ENCODE measurements at places on chromosomes 7 and 10.

DNA sequence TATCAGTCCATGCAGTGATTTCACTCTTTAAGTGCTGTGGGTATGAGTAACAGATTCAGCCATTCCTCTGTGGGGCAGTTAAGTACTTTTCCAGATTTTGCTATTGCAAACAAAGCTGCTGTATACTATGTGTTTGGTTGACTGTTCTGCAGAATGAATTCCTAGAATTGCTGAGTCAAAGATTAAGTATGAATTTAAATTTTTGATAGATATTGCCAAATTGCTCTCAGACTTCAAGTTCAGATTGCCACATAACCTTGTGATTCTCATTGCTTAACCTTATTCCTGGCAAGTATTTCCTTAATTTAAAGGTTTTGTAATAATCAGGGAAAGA, 21.6 kb upstream of the SAR1A start:
- no peaks in the 10 kb centered on the region for H3K36me3 ChIP-seq
- no peak overlapping the region for H3K4me3 ChIP-seq
- H3K27me3 ChIP-seq: no peaks in the 10 kb centered on the region
- H3K4me1 ChIP-seq: peaks cover 25% of the 10 kb centered on the region

DNA sequence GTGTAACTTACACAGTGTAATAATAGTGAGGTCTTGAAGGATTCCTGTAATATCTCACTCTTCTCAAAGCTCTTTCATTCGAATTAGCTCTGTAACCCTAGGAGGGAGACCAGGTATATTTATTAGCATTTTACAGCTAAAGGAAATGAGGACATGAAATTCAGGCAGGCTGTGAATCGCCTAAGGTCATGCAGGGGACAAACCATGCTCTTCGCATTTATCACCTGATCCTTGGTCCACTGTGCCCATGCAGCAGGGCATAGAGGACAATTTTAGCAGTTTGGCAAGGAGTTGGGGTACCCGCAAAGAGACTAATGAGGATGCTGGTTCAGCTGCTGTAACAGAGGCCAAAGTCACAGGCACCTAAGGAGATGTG, 14.8 kb upstream of the LAMB1 start:
- H3K27ac ChIP-seq: no peak overlapping the region
- peaks cover 21% of the 10 kb centered on the region for H3K4me1 ChIP-seq
- DNase-seq: no peak
- no peak overlapping the region for H3K4me3 ChIP-seq
- H3K36me3 ChIP-seq: no peaks in the 10 kb centered on the region

- no peak for DNase-seq
- H3K27me3 ChIP-seq: no peaks in the 10 kb centered on the region
- no peak overlapping the region for H3K4me3 ChIP-seq
- H3K36me3 ChIP-seq: no peaks in the 10 kb centered on the region
- H3K4me1 ChIP-seq: no peaks in the 10 kb centered on the region
- no peak overlapping the region for H3K27ac ChIP-seq
Measured at GRCh38 chr10:104981995-104982394, 340.9 kb downstream of the SORCS3 start.

GRCh38 chr10:123665491-123666286, 466 bp upstream of the GPR26 start:
- no peak for DNase-seq
- H3K4me1 ChIP-seq: no peaks in the 10 kb centered on the region
- peaks cover 79% of the 10 kb centered on the region for H3K27me3 ChIP-seq
- no peak overlapping the region for H3K27ac ChIP-seq
- H3K4me3 ChIP-seq: no peak overlapping the region

- H3K36me3 ChIP-seq: no peaks in the 10 kb centered on the region
- peaks cover 40% of the 10 kb centered on the region for H3K4me1 ChIP-seq
- no peak overlapping the region for H3K4me3 ChIP-seq
- DNase-seq: no peak
Measured at GRCh38 chr7:141441837-141442627, 109.2 kb upstream of the AGK start.

DNA sequence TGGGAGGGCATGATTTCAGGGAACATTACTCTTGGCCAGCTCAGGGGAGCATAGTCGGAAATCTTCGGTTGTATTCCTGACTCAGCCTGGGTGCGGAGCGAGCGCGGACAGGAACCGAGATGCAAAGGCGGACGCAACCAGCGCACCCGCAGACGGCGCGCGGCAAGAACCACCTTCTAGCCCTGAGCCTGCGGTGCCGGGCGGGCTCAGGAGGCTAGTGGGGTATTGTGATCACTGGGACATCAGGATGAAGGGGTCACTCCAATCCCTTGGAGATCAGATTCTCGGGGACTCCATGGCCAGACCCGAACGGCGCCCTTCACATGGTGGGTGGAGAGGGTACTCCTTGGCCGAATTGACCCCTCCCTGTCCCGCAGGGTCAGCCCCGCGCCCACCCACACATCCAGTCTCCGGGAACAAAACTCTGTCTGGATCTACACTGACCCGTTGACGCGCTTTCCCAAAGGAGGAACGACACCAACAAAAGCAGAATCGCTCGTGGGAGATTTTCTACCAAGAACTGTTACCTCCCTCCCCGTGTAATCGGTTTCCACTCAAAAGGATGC, 730.5 kb downstream of the ZWINT start:
- H3K36me3 ChIP-seq: no peaks in the 10 kb centered on the region
- peak overlapping the region; percentile 70 for H3K4me3 ChIP-seq
- H3K4me1 ChIP-seq: peaks cover 31% of the 10 kb centered on the region
- H3K27ac ChIP-seq: no peak overlapping the region

DNA sequence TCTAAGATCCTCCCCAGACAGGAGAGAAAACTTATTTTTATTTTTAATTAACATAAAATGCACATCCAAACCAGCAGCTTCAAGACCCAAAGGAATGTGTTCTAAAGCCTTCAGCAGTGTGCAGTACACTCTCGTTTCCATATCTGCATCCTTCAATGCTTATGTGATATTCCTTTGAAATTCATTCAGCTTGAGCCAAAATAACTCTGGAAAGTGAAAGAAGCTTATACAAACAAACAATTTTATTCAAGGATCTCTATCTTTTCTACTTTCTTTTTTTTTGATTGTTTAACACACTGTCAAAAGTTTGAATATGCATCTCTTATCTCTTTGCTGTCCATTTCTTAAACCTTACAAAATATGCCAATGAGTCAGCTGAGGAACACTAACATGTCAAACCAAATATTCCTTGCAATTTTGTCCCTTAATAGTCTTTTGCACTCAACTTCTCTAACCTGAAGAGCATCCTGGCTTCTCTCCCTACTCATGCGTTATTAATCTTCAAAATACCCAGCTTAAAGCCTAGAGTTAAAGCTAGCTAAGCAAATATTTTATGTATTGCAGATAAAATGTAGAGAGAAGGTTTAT, 124.3 kb downstream of the THSD7A start:
- no peaks in the 10 kb centered on the region for H3K27me3 ChIP-seq
- no peak overlapping the region for H3K27ac ChIP-seq
- no peaks in the 10 kb centered on the region for H3K36me3 ChIP-seq
- H3K4me3 ChIP-seq: no peak overlapping the region
- no peak for DNase-seq

- H3K27ac ChIP-seq: no peak overlapping the region
- DNase-seq: no peak
- peaks cover 6% of the 10 kb centered on the region for H3K36me3 ChIP-seq
- H3K4me1 ChIP-seq: peaks cover 19% of the 10 kb centered on the region
- H3K27me3 ChIP-seq: peaks cover 96% of the 10 kb centered on the region
Measured at GRCh38 chr10:92699518-92700381, 10.0 kb downstream of the HHEX start.

- no peak for DNase-seq
- peaks cover 13% of the 10 kb centered on the region for H3K4me1 ChIP-seq
- H3K4me3 ChIP-seq: no peak overlapping the region
- no peak overlapping the region for H3K27ac ChIP-seq
- H3K36me3 ChIP-seq: no peaks in the 10 kb centered on the region
Measured at GRCh38 chr7:55360486-55360885, 4.7 kb upstream of the LANCL2 start.

- H3K4me3 ChIP-seq: no peak overlapping the region
- no peaks in the 10 kb centered on the region for H3K4me1 ChIP-seq
- H3K36me3 ChIP-seq: no peaks in the 10 kb centered on the region
- H3K27me3 ChIP-seq: no peaks in the 10 kb centered on the region
Measured at GRCh38 chr10:122350893-122351292, 23.6 kb upstream of the PLEKHA1 start.

GRCh38 chr7:80135309-80136104, 876 bp downstream of the GNAI1 start:
- no peaks in the 10 kb centered on the region for H3K27me3 ChIP-seq
- peak; percentile 40 for DNase-seq
- H3K36me3 ChIP-seq: no peaks in the 10 kb centered on the region
- H3K4me1 ChIP-seq: peaks cover 52% of the 10 kb centered on the region
- H3K4me3 ChIP-seq: peak overlapping the region; percentile 95

GRCh38 chr7:18532813-18533212, 37.3 kb downstream of the HDAC9 start:
- no peaks in the 10 kb centered on the region for H3K27me3 ChIP-seq
- H3K27ac ChIP-seq: no peak overlapping the region
- peaks cover 64% of the 10 kb centered on the region for H3K4me1 ChIP-seq
- DNase-seq: no peak
- no peaks in the 10 kb centered on the region for H3K36me3 ChIP-seq

GRCh38 chr7:151181011-151181431, 6.0 kb downstream of the ASB10 start:
- peaks cover 29% of the 10 kb centered on the region for H3K27me3 ChIP-seq
- H3K4me3 ChIP-seq: no peak overlapping the region

GRCh38 chr7:128215281-128215680, 25.8 kb upstream of the LEP start:
- H3K4me3 ChIP-seq: no peak overlapping the region
- H3K36me3 ChIP-seq: no peaks in the 10 kb centered on the region
- no peak overlapping the region for H3K27ac ChIP-seq
- peaks cover 76% of the 10 kb centered on the region for H3K27me3 ChIP-seq

- H3K4me1 ChIP-seq: no peaks in the 10 kb centered on the region
- H3K4me3 ChIP-seq: no peak overlapping the region
- no peaks in the 10 kb centered on the region for H3K27me3 ChIP-seq
Measured at GRCh38 chr7:147607157-147607800, 983.3 kb upstream of the C7orf33 start.

DNA sequence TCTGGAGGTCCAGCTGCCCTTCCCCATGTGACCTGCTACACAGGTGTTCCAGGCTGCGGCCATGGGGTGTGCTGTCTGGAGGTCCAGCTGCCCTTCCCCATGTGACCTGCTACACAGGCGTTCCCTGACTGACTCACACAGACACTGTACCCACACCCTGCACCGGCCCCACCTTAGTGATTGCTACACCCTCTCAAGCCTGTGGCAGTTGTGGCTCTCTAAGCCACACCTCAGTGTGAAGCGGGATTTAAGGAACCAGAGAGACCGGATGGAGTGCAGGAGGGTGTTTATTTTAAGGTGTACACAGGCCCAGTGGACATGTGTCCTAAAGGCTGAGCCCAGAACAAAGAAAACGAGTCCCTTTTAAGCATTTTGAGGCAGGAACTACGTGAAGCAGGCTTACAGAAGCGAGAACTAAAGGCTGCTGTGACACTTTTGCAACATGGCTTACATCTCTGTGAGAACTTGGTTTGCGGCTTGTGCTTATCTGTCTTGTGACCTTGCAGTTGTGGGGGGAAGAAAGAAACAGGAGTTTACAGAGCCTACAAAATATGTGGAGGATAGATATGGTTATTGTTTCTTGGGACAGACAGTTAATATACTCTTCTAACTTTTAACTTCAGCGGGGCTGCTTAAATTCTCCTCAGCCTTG, 326.4 kb downstream of the PAXIP1 start:
- no peak overlapping the region for H3K4me3 ChIP-seq
- DNase-seq: no peak
- H3K27me3 ChIP-seq: peaks cover 22% of the 10 kb centered on the region
- H3K4me1 ChIP-seq: no peaks in the 10 kb centered on the region
- no peaks in the 10 kb centered on the region for H3K36me3 ChIP-seq
- H3K27ac ChIP-seq: no peak overlapping the region

DNA sequence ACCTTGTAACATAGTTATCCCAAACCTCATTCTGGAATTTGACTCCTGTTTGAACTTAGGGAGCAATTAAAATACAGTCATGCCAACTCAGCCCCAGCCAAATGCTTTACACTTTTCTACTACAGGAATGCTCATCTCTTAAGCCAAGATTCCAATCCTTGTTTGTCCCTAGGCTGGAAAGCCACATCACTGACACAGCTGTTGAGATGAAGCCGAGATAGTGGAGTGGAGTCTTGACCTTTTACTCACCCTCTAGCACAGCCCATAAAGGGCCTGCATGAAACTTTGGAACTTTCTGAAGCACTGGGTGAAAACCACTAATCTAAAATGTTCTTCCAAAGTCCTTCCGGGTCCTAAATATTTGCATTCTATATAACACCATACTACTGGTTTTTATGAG, 247.3 kb downstream of the ETV1 start:
- peaks cover 14% of the 10 kb centered on the region for H3K4me1 ChIP-seq
- no peaks in the 10 kb centered on the region for H3K27me3 ChIP-seq
- no peak overlapping the region for H3K4me3 ChIP-seq
- DNase-seq: no peak
- no peaks in the 10 kb centered on the region for H3K36me3 ChIP-seq
- H3K27ac ChIP-seq: peak overlapping the region; percentile 14

GRCh38 chr10:119655566-119656001, 4.4 kb downstream of the BAG3 start:
- H3K4me3 ChIP-seq: peak overlapping the region; percentile 82
- no peaks in the 10 kb centered on the region for H3K27me3 ChIP-seq
- H3K4me1 ChIP-seq: peaks cover 89% of the 10 kb centered on the region
- no peaks in the 10 kb centered on the region for H3K36me3 ChIP-seq

DNA sequence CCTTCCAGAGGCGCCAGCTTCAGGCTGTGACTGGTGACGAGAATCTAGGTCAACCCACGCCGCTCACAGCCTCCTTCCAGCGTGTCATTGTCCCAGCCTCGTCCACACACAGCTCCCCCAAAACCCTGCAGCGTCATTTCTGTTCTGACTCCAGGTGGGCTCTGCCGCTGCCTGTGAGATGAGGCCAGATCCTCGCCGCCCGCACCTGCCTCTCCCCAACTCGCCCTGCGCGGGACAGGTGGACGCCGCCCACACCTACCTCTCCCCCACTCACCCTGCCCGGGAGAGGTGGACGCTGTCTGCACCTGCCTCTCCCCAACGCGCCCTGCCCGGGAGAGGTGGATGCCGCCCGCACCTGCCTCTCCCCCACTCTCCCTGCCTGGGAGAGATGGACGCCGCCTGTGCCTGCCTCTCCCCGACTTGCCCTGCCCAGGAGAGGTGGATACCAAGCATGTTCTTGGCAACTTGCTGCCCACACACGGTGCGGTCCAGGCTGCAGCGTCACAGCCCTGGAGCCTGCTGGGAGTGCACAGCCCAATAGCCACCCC, 32.0 kb upstream of the CFAP46 start:
- H3K27ac ChIP-seq: no peak overlapping the region
- DNase-seq: peak; percentile 13
- H3K4me3 ChIP-seq: no peak overlapping the region
- no peaks in the 10 kb centered on the region for H3K36me3 ChIP-seq

Measured in left ventricle myocardium inferior (tissue), 1 donor.